NCI-H2081 treated with DMSO at 0.1 percent for 48 hours (cell line): ENCODE measurements at places on chromosomes 16 and 17.

DNA sequence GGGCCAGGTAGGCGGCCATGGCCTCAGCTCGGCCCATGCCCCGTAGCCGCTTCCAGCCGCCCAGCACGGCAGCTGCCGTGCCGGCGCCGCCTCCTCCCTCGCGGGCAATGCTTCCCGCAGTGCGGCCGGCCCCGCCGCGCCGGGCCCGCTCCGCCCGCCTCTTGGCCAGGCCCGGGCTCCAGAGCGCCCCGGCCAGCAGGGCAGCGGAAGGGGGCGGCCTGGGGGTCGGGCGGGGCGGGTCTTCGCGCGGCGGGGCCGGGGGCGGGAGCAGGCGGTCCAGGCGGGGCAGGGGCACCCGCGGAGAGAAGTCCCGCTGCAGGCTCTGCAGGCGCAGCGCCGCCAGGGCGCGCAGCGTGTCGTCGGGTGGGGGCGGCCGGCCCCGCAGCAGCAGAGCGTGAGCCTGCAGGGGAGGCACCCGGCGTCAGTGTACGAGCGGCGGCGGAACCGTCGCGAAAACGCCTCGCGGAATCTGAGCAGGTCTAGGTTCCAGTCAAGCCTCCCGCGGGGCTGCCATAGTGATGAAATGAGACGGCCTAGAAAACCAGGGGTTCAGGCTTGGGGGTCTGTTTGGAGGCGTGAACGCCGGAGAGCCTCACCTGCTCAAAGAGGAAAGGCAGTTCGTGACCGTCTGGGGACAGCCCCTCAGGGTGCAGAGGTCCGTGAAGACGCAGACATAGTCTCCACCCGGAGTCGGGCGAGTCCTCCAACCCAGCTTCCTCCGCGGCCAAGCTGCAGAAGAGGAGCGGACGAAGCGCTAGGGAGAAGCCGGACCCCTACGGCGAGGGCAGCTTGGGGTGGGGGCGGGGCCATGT, 6.6 kb downstream of the PLEKHH3 start:
- no peak for DNase-seq

GRCh38 chr17:77821114-77821513, 137.4 kb upstream of the TNRC6C start:
- no peak for DNase-seq

- no peak for DNase-seq
Observed at GRCh38 chr17:47305302-47305923, 18.3 kb upstream of the EFCAB13 start.

DNA sequence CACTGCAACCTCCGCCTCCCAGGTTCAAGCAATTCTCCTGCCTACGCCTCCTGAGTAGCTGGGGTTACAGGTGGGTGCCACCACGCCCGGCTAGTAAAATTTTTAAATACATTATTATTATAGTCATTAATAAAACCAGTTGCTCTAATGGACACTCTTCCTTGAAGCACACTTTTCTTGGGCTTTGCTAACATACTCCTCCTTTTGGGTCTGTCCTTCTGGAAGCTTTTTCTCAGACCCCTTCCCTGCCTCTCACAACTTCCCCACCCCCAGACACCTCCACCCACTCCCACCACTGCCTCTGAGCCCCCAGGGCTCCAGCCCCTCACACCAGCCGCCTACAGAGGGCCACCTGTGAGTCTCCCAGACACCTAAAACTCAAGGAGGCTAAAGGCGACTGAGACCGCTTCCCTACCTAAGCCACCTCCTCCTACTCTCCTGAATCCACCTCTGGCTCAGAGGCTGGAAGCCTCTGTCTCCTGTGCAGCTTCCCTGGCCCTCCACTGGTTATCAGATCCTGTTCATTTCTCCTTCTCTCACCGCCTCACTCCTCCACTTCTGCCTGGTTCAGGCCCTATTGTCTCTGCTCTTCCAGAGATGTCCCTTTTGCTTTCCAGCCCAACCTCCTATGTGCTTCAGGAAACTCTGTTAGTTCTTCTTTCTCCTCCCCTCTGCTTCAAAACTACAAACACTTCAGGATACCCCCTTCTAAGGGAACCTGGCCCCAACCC, 2.1 kb upstream of the CUEDC1 start:
- DNase-seq, result no peak

- no peak for DNase-seq
Observed at GRCh38 chr16:67910158-67910557, 17.1 kb downstream of the PSKH1 start.
